GM23248 (cell line): ENCODE measurements at places on chromosomes 1 and 21. TPM values are rescaled to one million over a fixed set of nuclear protein-coding genes. Genes with fewer than 3 reads are reported as not detected.

DNA sequence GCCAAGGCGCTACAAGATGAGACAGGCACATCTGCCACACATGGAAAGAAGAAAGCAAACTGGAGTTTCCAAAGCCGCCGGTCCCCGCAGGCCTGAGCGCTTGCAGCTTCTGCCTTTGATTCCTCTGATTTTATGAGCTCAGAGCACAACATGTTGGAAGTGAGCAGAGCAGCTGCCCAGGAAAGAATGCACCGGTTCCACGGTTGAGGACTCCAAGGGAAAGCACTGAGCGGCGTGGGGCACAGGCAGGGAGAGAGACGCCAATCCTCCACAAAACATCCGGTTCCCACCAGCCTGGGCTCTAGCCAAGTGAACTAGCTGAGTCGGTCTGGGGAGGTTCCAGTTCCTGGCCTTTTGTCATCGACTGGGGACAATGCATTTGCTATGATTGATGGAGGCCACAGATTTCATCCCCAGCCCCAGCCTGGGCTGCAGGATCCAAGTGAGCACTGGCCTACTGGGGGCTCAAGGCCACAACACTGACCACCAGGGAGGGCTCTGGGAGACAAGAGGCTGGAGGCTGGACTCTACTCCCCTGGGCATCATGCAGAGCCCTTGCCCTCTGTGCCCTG, 253.1 kb upstream of the IRF2BP2 start:
- DNase-seq, result peak; percentile 81

DNA sequence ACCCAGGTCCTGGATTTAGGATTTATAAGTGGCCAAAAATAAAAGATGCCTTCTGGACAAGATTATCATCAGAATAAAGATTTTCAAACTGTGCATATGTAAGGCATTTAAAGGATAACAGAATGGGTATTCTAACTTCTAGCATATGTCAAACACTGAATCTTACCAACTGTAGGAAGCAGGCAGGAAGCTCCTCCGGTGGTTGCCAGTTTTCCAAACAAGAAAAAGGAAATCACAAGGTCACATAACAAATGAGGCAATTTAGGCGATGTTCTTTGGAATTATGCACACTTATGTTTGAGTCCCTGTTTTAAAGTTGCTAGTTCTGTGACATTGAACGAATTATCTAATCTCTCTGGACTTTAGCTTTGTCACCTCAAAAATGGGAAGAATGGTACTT, 48.9 kb downstream of the ATP6V1G3 start:
- DNase-seq, result no peak

GRCh38 chr1:27661412-27662075, 10.4 kb downstream of the IFI6 start:
- no peak for DNase-seq

DNA sequence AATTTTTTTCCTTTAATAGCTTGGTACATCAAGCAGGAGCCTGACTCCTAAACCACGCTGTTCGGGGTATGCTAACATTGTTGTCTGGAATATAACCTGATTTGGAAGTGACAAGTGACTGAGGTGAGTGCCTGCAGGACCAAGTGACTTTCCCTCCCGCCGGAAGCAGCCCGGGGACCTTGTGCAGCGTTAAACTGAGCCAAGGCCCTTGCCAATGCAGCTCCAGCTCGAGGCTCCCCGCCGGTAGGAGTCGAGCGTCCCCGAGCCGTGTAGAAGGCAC, 716 bp upstream of the MTARC1 start:
- no peak for DNase-seq

DNA sequence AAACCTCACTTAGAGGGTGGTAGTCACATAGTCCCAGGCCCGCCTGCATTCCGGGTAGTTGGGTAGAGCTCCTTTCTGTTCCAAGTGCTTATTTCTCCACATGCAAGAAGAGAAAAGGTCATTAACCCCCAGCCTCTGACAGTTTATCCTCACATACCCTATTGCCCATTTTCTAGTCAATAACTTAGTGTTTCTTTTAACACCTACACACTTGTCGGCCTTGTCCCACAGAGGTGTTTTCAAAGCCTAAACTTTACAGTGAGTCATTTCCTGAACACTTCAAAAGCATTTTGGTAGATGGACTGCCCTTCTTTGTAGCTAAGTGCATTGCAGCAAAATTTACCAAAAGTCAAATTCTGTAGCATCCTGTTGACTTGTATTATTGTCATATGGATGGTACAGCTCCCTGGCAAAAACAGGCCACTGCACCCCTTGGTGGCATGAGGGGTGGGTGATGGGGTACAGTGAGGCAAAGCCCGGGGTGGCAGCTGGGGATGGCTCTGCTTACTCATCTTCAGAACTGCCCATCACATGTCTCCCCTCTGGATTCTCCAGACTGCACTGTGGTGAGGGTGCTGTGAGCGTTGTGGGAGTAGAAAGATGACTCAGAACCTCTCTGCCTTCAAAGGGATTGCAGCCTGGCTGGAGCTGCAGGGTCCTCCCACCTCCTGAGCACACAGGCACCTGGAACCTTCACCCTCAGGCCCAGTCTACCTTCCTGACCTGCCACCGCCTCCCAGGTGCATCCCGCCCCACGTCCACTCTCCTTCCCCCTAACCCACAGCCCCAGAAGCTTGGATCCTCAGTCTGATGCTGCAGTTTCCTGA, 45.8 kb upstream of the DMRTB1 start:
- DNase-seq, result peak; percentile 87

DNA sequence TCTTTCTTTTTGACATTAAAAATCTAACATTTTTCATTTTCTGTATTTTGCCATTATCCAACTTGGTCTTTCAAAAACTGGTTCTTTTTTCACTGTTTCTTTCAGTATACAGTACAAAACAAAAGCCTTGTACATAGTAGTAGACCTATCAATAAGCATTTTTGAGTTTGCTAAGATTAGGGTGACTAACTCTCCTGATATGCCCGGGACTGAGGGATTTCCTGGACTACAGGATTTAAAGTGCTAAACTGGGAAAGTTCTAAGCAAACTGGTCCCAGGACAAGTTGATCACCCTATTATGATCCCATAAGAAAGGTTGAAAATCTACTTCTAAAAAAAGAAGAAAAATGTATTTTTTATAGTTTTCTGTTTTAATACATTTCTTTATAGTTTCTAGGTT, 120.9 kb downstream of the USP25 start:
- peak; percentile 52 for DNase-seq

- no peak for DNase-seq
These were observed 226.4 kb downstream of the S1PR1 start for GRCh38 chr1:101463195-101463594.

DNA sequence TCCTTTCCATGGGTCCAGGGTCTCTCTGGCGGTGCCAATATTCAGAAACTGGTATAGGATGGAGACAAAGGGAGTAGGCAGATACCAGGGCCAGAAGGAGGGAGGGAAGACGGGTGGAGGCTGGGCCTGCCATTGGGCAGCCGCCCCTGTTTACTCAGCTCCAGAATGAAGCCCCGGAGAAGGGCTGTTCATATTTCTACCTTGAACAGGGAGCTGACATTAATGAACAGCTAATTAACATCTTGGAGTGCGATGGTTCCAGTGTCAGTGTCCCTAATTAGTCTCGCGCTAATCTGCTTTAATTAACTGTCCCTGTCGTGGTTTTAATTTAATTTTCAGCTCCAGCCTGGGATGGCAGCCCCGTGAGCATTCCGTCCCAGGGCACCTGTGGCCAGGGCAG, 113.8 kb downstream of the EPHB2 start:
- DNase-seq, result no peak

DNA sequence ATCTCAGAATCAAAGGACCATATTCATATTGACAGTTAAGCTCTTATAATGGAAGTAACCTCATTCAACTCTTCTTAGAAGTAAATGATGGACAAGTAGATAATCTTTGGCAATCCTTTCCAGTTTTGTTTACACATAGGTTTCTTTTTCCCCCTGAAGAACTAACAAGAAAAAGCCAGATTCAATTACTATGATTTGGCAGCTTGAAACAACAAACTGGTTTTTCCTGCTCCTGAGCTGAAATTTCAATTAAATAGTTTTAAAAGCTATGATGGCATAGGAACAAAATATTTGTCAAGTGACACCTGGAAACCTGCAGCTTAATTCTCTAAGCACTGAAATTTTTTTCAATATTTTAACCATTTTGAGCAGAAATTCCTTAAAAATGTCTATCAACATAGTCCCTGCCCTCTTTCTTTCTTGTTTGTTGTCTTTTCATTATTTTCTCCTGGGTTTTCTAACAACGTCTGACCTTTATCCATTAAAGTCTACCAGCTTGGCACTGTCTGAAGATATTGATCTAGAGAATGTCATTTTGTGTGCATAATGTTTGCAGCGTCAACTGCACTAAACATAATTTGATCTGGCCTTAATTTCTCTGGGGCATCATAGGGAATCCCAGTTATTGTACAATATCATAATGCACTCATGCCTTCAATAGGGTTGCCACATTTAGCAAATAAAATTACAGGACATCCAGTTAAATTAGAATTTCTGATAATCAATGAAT, 4.0 kb upstream of the SLC35A3 start:
- no peak for DNase-seq

Gene FAM229A
- 1.1 and 3.2 TPM in 2 replicates for total RNA-seq

Gene INSRR
- not detected in 2 replicates for total RNA-seq

Gene AMY1A
- total RNA-seq, result not detected in 2 replicates

Gene ESRRG
- not detected in 2 replicates for total RNA-seq

Gene RAB7B
- 2.8 and 7.1 TPM in 2 replicates for total RNA-seq
